ENCODE measurements at places on chromosomes 2 and 18. TPM values are rescaled to one million over a fixed set of nuclear protein-coding genes. Genes with fewer than 3 reads are reported as not detected.
A peak's percentile ranks its signal among the peaks of the same experiment; 100 is the strongest.

DNA sequence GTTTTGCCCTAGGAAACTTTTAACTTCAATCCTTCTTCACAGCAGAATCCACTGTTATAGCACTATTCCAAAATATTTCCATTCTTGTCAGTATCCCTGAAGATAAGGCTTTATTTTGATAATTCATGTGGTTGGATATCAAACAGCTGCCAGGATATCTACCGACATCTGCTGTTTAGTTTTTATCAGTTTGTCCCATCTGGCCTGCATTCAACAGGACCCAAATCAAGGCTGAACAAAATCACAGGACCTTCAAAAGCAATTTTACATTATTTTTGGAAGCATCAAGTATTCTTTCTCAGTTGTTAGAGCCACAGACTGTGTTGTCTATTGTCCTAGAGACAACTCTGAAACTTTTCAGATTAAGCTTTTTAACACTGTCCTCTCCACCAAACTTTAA lies 429.0 kb upstream of the PIK3C3 start:
- H3K27ac ChIP-seq = no peak overlapping the region
- H3K4me3 ChIP-seq = no peak overlapping the region
- no peaks in the 10 kb centered on the region for H3K36me3 ChIP-seq
- no peaks in the 10 kb centered on the region for H3K27me3 ChIP-seq
- no peaks in the 10 kb centered on the region for H3K4me1 ChIP-seq

DNA sequence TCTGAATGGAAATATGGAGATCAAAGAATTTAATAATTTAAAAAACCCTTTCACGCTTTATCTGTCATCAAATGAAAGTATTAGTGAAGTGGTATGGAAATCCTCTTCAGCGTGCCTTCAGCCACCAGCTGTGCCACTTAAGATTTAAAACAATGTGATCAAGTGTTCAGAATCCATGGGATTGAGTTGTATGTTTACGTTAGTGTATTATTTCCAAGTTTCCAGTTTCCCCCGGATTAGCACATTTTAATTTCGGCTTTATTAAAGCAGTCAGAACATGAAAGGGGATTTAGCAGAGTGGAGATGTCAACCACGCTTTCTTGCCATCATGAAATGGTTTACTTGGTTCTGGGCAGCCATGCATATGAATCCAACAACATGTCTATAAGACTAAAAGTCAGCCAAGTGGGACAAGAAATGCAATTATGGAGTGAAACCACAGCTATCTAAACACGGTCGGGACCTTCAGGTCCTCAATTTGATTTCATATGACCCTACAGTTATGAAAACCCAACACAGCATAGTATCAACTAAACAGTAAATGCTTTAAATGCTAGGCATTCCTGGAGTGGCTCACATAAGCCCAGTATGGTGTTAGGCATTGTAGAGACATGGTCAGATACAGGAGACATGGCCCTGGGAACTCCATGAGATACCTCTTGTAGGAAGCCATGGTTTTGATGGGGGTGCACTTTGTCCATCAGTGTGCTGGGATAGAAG lies 224.9 kb upstream of the EPAS1 start:
- H3K4me1 ChIP-seq = no peaks in the 10 kb centered on the region
- H3K27me3 ChIP-seq = no peaks in the 10 kb centered on the region
- H3K4me3 ChIP-seq = no peak overlapping the region

DNA sequence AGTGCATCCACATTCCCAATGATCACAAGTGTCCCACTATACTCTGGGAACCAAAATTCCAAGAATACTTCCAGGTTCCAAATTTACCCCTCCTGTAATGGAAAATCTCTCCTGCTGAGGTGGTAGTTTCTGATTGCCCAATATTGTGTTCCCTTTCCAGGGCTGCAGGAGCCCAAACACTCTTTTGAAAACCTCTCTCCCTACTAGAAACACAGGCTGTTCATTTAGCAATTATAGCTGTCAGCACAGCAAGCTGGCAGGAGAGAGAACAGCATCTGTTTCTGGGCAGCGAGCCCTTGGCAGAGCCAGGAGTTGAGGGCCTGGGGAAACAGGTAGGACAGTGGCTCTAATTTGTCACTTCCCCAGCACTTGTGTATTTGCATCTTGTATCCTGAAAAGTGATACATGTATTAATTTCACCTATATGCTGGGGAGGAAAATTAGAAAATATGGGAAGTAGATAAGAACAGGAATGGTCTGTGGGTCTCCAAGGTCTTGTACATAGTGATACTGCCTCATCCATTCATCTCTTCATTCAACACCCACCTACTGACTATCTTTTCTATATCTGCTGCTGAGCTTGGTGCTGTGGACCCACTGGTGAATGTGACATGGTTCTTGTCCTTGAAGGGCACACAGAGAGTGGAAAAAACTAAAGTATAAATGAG lies 16.9 kb upstream of the PAIP2B start:
- H3K27ac ChIP-seq = no peak overlapping the region
- no peaks in the 10 kb centered on the region for H3K4me1 ChIP-seq
- no peak for DNase-seq

GRCh38 chr2:73291461-73292315 lies 1.7 kb downstream of the EGR4 start:
- H3K4me1 ChIP-seq = peaks cover 27% of the 10 kb centered on the region
- DNase-seq = no peak

The SERPINB11 gene
- not detected for total RNA-seq

DNA sequence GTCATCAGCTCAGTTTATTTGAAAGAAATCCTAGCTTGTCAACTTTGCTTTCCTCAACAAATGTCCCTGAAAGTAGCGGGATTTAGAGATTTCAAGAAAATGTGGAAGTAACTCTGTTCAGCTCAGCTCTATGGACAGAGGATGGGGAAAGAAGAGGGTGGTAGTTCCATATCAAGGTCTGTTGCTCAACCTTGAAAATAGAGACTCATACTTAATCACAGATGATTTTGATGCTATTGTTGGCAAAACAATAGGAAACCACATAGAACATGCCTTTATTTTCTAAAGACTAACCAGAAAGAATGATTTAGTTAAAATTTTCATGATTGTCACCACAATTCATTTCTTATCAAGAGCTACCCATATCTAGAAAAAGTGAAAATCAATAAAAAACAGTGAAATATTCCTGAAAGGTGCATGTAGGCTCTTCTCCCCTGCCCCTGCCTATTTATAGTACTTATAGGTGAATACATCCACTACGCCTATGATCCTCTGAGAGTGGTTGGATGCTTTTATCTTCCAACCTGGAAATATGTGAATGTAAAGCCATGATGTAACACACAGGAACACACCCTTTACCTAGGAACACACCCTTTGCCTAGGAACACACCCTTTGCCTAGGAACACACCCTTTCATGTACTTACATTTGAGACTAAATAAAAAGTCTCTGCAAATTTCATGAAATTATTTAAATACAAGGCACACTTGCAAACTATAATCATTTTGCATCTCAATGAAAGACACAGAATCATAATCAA lies 65.8 kb downstream of the ETAA1 start:
- no peaks in the 10 kb centered on the region for H3K27me3 ChIP-seq
- no peak overlapping the region for H3K27ac ChIP-seq
- no peaks in the 10 kb centered on the region for H3K4me1 ChIP-seq
- DNase-seq = no peak
- H3K4me3 ChIP-seq = no peak overlapping the region

- no peaks in the 10 kb centered on the region for H3K36me3 ChIP-seq
- peak overlapping the region; percentile 56 for H3K4me3 ChIP-seq
- H3K4me1 ChIP-seq = peaks cover 90% of the 10 kb centered on the region
- peak; percentile 63 for DNase-seq
- peak overlapping the region; percentile 84 for H3K27ac ChIP-seq
These were observed 71.0 kb downstream of the ARL4C start for GRCh38 chr2:234425639-234426603.

The FEV gene
- not detected for total RNA-seq

- H3K4me1 ChIP-seq = no peaks in the 10 kb centered on the region
- H3K4me3 ChIP-seq = no peak overlapping the region
- no peak for DNase-seq
- no peaks in the 10 kb centered on the region for H3K27me3 ChIP-seq
- no peak overlapping the region for H3K27ac ChIP-seq
- H3K36me3 ChIP-seq = no peaks in the 10 kb centered on the region
These were observed 526.9 kb upstream of the FANCL start for GRCh38 chr2:58767828-58768714.

DNA sequence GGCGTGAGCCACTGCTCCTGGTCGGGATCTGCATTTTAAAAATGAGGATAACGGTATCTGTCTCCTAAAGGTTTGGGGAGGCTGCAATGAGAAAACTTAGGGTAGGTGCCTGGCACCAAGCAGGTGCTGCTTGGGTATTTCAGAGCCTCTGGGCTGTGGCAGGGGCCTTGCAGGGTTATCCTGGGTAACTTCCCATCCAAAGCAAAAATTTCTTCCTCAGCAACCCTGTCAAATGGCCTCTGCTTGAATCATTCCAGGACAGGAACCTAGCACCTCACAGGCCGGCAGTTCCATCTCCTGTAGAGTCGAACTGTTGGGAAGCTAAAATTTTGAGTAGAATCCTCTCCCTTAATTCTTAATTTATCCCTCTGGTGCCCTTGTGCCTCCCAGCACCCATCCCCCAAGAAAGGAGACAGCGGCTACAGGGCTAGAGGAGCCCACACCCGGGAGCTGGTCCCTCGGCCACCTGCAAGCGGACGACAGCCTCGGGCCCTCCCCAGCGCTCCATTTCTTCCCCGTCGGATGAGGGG lies 868 bp downstream of the CGREF1 start:
- peaks cover 7% of the 10 kb centered on the region for H3K4me1 ChIP-seq
- DNase-seq = no peak
- H3K27me3 ChIP-seq = peaks cover 11% of the 10 kb centered on the region

DNA sequence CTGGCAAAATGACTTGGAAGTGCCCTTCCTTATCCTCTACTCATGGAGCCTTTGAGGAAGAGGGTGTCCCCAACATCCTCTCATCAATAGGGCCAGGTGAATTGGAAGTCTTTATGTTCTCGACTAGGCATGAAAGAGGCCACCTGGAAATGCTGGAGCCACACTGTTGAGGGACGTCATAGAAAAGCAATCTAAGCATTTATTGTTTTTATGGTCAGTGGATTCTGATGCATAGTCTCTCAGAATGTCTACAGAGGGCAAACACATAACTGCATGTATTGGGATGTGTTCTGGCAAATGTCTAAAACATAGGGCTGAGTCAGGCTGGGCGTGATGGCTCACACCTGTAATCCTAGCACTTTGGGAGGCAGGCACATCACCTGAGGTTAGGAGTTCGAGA lies 246.6 kb upstream of the SP5 start:
- H3K27ac ChIP-seq = no peak overlapping the region
- H3K27me3 ChIP-seq = no peaks in the 10 kb centered on the region
- DNase-seq = no peak
- no peaks in the 10 kb centered on the region for H3K36me3 ChIP-seq
- no peaks in the 10 kb centered on the region for H3K4me1 ChIP-seq

The GYPC gene
- total RNA-seq = 102 TPM

DNA sequence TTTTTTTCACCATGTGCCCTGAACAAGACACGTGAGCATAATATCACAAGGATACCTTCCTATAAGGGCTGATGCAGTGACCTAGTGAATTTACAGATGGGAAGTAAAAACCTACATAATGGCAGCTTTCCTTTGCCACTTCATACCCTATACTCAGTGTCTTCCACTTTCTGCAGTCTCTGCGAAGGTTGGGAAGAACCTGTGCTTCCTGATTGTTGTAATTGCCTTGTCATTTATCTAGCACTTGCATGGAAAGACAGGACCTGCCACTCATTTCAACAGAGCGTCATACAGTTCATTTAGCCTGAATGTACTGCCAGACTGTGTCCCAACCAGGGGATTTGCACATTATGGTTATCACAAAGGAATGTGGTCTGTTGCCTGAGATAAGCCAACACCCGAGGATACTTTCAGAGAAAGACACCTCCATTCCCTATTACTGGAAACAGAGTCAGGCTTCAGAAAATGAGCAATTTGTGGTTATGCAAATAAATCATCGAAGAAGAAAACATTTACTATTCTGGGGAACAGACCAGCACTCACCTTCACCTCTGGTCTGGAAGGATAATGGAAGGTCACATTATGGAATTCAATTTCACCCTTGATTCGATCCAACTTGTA lies 55.0 kb downstream of the ABCB11 start:
- no peaks in the 10 kb centered on the region for H3K27me3 ChIP-seq
- no peak for DNase-seq
- H3K4me3 ChIP-seq = no peak overlapping the region
- H3K4me1 ChIP-seq = no peaks in the 10 kb centered on the region
- no peaks in the 10 kb centered on the region for H3K36me3 ChIP-seq

GRCh38 chr2:43905371-43905803 lies 66.6 kb downstream of the ABCG8 start:
- DNase-seq = no peak
- H3K27ac ChIP-seq = no peak overlapping the region
- no peaks in the 10 kb centered on the region for H3K27me3 ChIP-seq
- no peak overlapping the region for H3K4me3 ChIP-seq

The GAL3ST2 gene
- 0.16 TPM for total RNA-seq

- no peaks in the 10 kb centered on the region for H3K27me3 ChIP-seq
- no peaks in the 10 kb centered on the region for H3K36me3 ChIP-seq
- H3K4me3 ChIP-seq = no peak overlapping the region
- H3K27ac ChIP-seq = no peak overlapping the region
- no peak for DNase-seq
These were observed 1661.9 kb upstream of the PIK3C3 start for GRCh38 chr18:40292985-40293710.

DNA sequence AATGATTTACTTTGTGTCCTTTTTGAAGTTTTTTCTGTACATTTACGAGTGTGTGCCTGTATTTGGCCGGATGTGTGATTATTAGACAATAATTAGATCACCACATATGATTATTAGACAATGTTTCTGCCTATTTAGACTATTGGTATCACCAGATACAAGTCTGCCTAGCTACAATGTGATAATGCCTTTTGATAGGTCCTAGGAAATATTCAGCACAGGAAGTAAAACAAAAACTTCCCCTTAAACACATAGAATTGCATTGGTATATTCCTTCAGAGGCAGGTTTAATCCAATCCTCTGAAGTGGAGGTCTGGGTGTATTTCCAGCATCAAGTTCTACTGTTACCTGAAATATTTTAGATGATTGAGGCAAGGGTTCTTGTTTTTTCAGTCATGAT lies 275.1 kb downstream of the TGIF1 start:
- no peak overlapping the region for H3K27ac ChIP-seq
- peaks cover 4% of the 10 kb centered on the region for H3K27me3 ChIP-seq
- H3K36me3 ChIP-seq = no peaks in the 10 kb centered on the region
- no peak for DNase-seq
- H3K4me3 ChIP-seq = no peak overlapping the region

The PRKAG3 gene
- total RNA-seq = not detected

GRCh38 chr18:2513616-2514015 lies 57.7 kb downstream of the METTL4 start:
- H3K4me1 ChIP-seq = peaks cover 10% of the 10 kb centered on the region
- H3K4me3 ChIP-seq = no peak overlapping the region
- DNase-seq = no peak
- no peak overlapping the region for H3K27ac ChIP-seq
- no peaks in the 10 kb centered on the region for H3K36me3 ChIP-seq
- no peaks in the 10 kb centered on the region for H3K27me3 ChIP-seq

The COL4A3 gene
- total RNA-seq = not detected

GRCh38 chr2:48483916-48484315 lies 46.0 kb upstream of the STON1 start:
- no peak overlapping the region for H3K4me3 ChIP-seq
- no peak for DNase-seq
- H3K27me3 ChIP-seq = no peaks in the 10 kb centered on the region
- H3K4me1 ChIP-seq = no peaks in the 10 kb centered on the region
- H3K36me3 ChIP-seq = peaks cover 37% of the 10 kb centered on the region
- no peak overlapping the region for H3K27ac ChIP-seq

GRCh38 chr2:217054791-217055190 lies 194.9 kb upstream of the TNP1 start:
- no peaks in the 10 kb centered on the region for H3K27me3 ChIP-seq
- no peak overlapping the region for H3K27ac ChIP-seq
- H3K4me3 ChIP-seq = no peak overlapping the region
- DNase-seq = no peak

All from CD8-positive, alpha-beta memory T cell (primary cell).